Activated CD4-positive, alpha-beta T cell treated with anti-CD3 and anti-CD28 coated beads, Interleukin-2, amount 10 ng/mL, durations not matched to agents 24 days and 14 days (primary cell): ENCODE measurements at places on chromosomes 7 and 10. TPM values are rescaled to one million over a fixed set of nuclear protein-coding genes. Genes with fewer than 3 reads are reported as not detected.

DNA sequence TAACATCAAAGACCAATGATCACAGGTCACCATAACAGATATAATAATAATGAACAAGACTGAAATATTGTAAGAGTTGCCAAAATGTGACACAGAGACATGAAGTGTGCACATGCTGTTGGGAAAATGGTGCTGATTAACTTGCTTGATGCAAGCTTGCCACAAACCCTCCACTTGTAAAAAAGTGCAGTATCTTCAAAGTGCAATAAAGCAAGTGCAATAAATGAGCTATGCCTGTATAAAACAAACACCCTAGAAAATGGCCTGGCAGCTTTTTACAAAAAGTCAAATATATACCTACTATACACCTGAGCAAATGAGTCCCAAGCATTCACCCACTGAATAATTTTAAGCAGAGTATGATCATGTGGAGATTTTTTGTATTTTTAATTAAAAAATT, 9.7 kb upstream of the CCDC7 start:
- peaks cover 5% of the 10 kb centered on the region for H3K27me3 ChIP-seq
- H3K4me3 ChIP-seq = no peak overlapping the region
- no peak overlapping the region for H3K27ac ChIP-seq
- peaks cover 2% of the 10 kb centered on the region for H3K36me3 ChIP-seq
- DNase-seq = no peak
- H3K4me1 ChIP-seq = no peaks in the 10 kb centered on the region

Gene NAT16
- total RNA-seq = not detected in 2 replicates

- H3K27me3 ChIP-seq = peaks cover 2% of the 10 kb centered on the region
- H3K4me1 ChIP-seq = peaks cover 19% of the 10 kb centered on the region
- no peak overlapping the region for H3K27ac ChIP-seq
Observed at GRCh38 chr10:33215154-33215553, 119.3 kb downstream of the NRP1 start.

Gene TUBB8
- not detected in 2 replicates for total RNA-seq

Gene OR2F1
- total RNA-seq = not detected in 2 replicates

Gene CELF2
- total RNA-seq = 95.5 and 98.4 TPM in 2 replicates

Gene SNX8
- total RNA-seq = 42.2 and 42.4 TPM in 2 replicates
